ENCODE measurements at places on chromosomes 5 and 9. TPM values are rescaled to one million over a fixed set of nuclear protein-coding genes. Genes with fewer than 3 reads are reported as not detected.
A peak's percentile ranks its signal among the peaks of the same experiment; 100 is the strongest.

SLC35A4 gene
- 85.5 TPM for total RNA-seq

- no peak for DNase-seq
- peak overlapping the region; percentile 51 for H3K27ac ChIP-seq
- peaks cover 11% of the 10 kb centered on the region for H3K4me1 ChIP-seq
- H3K4me3 ChIP-seq: no peak overlapping the region
- H3K36me3 ChIP-seq: no peaks in the 10 kb centered on the region
- H3K27me3 ChIP-seq: no peaks in the 10 kb centered on the region
These were observed 198.7 kb downstream of the SEMA6A start for GRCh38 chr5:116375926-116376325.

- no peak overlapping the region for H3K27ac ChIP-seq
- no peak for DNase-seq
- H3K36me3 ChIP-seq: no peaks in the 10 kb centered on the region
- H3K27me3 ChIP-seq: no peaks in the 10 kb centered on the region
These were observed 307.2 kb downstream of the HTR1A start for GRCh38 chr5:63655043-63655442.

KIF12 gene
- total RNA-seq: 2.3 TPM

GRCh38 chr9:95506428-95506677, 10.4 kb downstream of the PTCH1 start:
- peaks cover 24% of the 10 kb centered on the region for H3K4me1 ChIP-seq
- peak overlapping the region; percentile 90 for H3K27ac ChIP-seq
- H3K27me3 ChIP-seq: no peaks in the 10 kb centered on the region

JAKMIP2 gene
- total RNA-seq: 5.7 TPM

DNA sequence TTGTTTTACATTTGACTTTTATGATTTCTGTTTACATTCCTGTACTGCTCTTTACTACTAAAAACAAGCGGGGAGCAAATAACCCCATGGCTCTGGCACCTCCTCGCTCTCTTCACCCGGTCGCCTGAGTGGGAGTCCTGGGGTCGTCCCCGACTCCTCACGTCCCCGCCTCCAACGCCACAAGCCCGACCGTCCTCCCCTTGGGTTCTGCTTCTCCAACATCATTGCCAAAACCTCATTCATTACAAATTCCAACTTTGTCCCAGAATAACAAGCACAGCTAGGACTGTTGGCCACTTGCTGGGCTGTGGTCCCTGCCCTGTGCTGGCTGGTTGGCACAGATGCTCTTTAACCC, 35.1 kb downstream of the MRPL36 start:
- no peak overlapping the region for H3K27ac ChIP-seq
- no peaks in the 10 kb centered on the region for H3K4me1 ChIP-seq
- DNase-seq: peak; percentile 20
- no peaks in the 10 kb centered on the region for H3K27me3 ChIP-seq
- H3K4me3 ChIP-seq: no peak overlapping the region

- H3K27ac ChIP-seq: no peak overlapping the region
- no peaks in the 10 kb centered on the region for H3K27me3 ChIP-seq
- no peak for DNase-seq
- H3K36me3 ChIP-seq: no peaks in the 10 kb centered on the region
These were observed 9.2 kb upstream of the CFAP157 start for GRCh38 chr9:127697575-127697974.

GRCh38 chr5:610011-610743, 2.0 kb upstream of the CEP72 start:
- no peak overlapping the region for H3K27ac ChIP-seq
- DNase-seq: no peak
- no peaks in the 10 kb centered on the region for H3K27me3 ChIP-seq
- no peak overlapping the region for H3K4me3 ChIP-seq
- peaks cover 9% of the 10 kb centered on the region for H3K4me1 ChIP-seq

DNA sequence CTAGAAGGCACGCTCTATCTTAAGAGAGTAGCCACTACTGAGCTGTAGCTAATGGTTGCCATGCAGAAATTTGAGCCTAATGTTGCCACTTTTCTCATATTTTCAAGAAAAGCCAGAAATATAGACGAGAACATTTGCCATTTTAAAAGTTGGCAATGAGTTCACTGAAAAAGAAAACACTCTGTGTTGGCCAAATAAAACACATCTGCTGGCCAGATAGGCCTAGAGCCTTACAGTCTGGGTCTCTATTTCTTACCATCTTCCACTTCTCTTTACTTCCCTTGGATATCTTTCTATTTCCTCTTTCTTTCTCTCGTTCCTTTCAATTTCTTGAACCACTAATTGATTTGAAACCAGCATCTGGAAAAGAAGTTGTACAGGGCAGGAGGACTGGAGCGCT, 36.6 kb upstream of the VCAN start:
- H3K36me3 ChIP-seq: no peaks in the 10 kb centered on the region
- no peaks in the 10 kb centered on the region for H3K27me3 ChIP-seq
- DNase-seq: no peak
- no peak overlapping the region for H3K27ac ChIP-seq
- no peak overlapping the region for H3K4me3 ChIP-seq

DNA sequence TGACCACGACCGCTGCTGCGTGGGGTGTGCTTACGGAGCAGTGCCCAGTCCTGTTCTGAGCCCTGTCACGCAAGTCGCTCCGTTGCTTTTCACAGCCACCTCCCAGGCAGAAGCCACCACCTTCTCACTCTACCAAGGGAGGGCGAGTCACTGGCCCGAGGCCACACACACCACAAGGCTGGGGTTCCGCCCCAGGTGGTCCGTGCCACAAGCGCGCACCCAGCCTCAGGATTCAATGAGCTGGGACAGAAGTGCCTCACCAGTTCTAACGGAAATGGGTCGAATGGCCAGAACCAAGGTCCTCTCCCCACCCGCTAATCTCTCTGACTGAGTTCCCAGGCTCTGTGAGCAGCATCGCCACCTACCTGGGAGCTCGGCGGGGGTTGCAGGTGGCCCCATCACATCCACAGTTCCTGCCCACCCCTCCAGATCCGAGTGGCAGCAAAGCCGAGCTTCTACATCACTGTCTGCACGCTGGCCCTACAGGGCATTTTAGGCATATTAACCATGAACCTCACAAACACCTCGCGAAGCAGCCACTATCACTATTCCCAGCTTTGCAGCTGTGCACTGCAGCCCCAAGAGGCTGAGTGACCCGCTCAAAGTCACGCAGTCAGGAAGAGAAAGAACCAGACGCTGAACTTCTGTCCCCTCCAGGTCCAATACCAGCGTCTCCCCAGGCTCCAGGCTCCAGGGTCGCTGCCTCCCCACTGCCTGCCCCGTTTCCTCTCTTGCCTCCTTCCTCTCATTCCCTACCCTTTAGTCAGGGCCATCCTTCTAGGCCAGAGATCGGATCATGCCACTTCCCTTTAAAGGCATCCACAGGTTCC, 92.1 kb upstream of the PHYKPL start:
- H3K4me3 ChIP-seq: no peak overlapping the region
- H3K27me3 ChIP-seq: no peaks in the 10 kb centered on the region
- DNase-seq: no peak
- peaks cover 13% of the 10 kb centered on the region for H3K4me1 ChIP-seq
- no peak overlapping the region for H3K27ac ChIP-seq

SLC46A2 gene
- total RNA-seq: 9.1 TPM

- no peaks in the 10 kb centered on the region for H3K36me3 ChIP-seq
- H3K27ac ChIP-seq: no peak overlapping the region
- no peak for DNase-seq
These were observed 100.3 kb downstream of the KIF4B start for GRCh38 chr5:155113888-155114287.

GRCh38 chr5:57258052-57258451, 84.2 kb downstream of the GPBP1 start:
- no peak overlapping the region for H3K4me3 ChIP-seq
- H3K36me3 ChIP-seq: no peaks in the 10 kb centered on the region
- H3K27ac ChIP-seq: no peak overlapping the region
- no peaks in the 10 kb centered on the region for H3K27me3 ChIP-seq
- no peaks in the 10 kb centered on the region for H3K4me1 ChIP-seq

DNA sequence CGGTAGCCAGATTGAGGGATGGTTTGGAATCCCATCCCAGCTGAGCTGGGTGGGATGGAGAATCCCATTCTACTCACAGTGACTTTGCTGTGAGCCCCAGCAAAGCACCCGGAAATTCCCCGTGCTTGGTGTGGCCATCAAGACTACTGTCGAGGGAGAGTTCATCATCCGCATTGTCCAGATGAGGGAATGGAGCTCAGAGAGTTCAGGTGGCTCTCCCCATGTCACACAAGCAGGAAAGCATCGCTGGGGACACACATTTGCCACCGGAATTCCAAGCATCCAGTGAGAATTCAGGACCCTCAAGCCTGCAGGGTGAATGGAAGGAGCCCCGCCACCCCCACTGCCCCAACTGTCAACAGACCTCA, 54.4 kb downstream of the HRH2 start:
- no peak overlapping the region for H3K27ac ChIP-seq
- H3K27me3 ChIP-seq: no peaks in the 10 kb centered on the region
- no peak overlapping the region for H3K4me3 ChIP-seq
- H3K36me3 ChIP-seq: no peaks in the 10 kb centered on the region
- no peaks in the 10 kb centered on the region for H3K4me1 ChIP-seq

DNA sequence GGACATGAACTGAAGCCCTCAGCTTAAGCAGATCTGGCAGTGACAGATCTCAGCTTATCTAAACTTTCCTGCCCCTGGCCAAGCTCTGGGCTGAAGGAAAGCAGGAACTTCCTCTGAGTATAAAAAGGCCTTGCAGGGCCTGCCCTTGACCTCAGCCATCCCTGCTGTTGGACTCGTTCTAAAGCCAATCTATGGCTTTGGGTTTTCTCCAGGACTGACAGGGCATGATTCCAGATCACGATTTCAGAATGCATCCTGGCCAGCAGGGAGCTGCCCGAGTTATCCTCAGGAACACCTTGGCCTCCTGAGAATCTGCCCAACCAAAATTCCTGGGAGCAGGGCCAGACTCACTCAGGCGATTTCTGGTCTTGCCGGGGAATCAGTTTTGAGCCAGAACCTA, 502.7 kb downstream of the TLE4 start:
- no peaks in the 10 kb centered on the region for H3K36me3 ChIP-seq
- H3K4me3 ChIP-seq: no peak overlapping the region
- no peaks in the 10 kb centered on the region for H3K4me1 ChIP-seq
- DNase-seq: no peak

GRCh38 chr9:17293685-17294084, 158.8 kb downstream of the CNTLN start:
- H3K4me1 ChIP-seq: no peaks in the 10 kb centered on the region
- no peaks in the 10 kb centered on the region for H3K27me3 ChIP-seq
- no peak overlapping the region for H3K27ac ChIP-seq

GRCh38 chr9:133880851-133881661, 111.1 kb downstream of the VAV2 start:
- H3K4me3 ChIP-seq: no peak overlapping the region
- no peak for DNase-seq
- H3K36me3 ChIP-seq: no peaks in the 10 kb centered on the region
- no peaks in the 10 kb centered on the region for H3K27me3 ChIP-seq
- peaks cover 16% of the 10 kb centered on the region for H3K4me1 ChIP-seq

DNA sequence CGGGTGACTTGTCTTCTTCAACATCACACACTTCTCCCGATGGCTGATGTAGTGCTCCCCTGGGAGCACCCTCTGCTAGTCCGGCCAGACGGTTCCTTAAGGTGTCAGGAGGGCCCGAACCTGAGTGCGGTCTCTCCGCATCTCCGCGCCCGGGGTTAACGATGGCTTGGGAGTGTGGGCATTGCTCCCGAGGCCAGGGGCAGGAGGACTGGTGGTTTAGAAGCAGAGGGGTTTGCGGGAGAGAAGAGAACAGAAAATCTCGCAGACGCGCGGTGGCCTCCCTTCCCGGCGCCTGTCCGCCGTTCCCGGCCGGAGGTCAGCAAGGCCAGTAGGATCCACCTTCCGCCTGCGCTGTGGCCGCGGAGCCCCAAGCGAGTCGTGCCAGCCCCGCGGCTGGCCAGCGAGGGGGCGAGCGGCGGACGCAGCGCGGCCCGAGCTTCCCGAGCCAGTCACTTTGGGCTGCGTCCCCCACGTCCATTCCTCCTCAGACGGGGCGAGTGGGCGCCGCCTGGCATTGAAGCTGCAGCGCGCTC, 700 bp downstream of the CDO1 start:
- peak overlapping the region; percentile 73 for H3K27ac ChIP-seq
- DNase-seq: no peak
- no peaks in the 10 kb centered on the region for H3K36me3 ChIP-seq
- peaks cover 14% of the 10 kb centered on the region for H3K4me1 ChIP-seq
- peaks cover 9% of the 10 kb centered on the region for H3K27me3 ChIP-seq
- peak overlapping the region; percentile 56 for H3K4me3 ChIP-seq

DNA sequence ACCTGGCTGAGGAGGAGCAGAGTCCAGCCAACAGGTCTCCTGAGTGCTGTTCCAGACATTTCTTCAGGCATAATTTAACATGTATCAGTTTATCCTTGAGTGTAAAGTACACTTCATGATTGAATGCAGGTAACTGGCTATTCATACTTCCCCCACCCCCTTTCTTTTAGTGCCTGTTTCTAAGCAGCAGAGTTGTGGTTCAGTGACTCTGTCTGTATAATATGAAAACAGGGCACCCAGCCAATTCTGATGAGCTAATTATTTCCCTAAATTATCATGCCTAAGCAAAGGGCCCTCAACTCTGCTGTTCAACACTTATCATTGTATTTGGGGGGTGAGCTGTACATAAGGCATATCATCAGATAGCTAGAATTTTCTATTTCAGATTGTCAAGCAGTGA, 51.9 kb upstream of the ZSWIM6 start:
- peak; percentile 40 for DNase-seq
- no peak overlapping the region for H3K27ac ChIP-seq
- no peaks in the 10 kb centered on the region for H3K36me3 ChIP-seq
- no peak overlapping the region for H3K4me3 ChIP-seq

FLT4 gene
- total RNA-seq: 17.2 TPM

DNA sequence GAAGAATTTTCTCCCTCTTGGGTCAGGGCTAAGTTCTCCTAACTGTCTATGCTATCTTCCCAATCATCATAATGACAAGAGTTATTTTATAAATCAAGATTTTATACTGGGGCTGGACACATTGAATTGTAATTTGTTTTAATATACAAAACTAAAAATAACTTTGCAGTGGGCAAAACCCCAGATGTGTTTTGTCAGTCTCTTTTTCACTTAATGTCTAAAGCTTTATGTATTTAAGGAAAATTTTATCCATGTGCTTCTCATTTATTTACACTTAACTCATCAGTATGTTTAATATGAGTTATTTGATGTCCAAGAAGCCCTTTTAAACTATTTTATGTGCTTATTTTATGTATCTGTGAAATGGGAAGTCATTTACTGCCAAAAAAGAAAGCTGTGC, 362.8 kb upstream of the ADAMTSL1 start:
- H3K36me3 ChIP-seq: no peaks in the 10 kb centered on the region
- H3K27me3 ChIP-seq: no peaks in the 10 kb centered on the region

- H3K36me3 ChIP-seq: no peaks in the 10 kb centered on the region
- no peak overlapping the region for H3K27ac ChIP-seq
- H3K4me3 ChIP-seq: no peak overlapping the region
- H3K27me3 ChIP-seq: no peaks in the 10 kb centered on the region
- no peak for DNase-seq
These were observed 67.2 kb upstream of the IFNE start for GRCh38 chr9:21549251-21549765.

- no peaks in the 10 kb centered on the region for H3K27me3 ChIP-seq
- H3K4me1 ChIP-seq: no peaks in the 10 kb centered on the region
- no peak overlapping the region for H3K4me3 ChIP-seq
- no peaks in the 10 kb centered on the region for H3K36me3 ChIP-seq
These were observed 24.0 kb downstream of the TGFBI start for GRCh38 chr5:136052692-136053335.

SLCO6A1 gene
- total RNA-seq: not detected

GRCh38 chr5:2896371-2897275, 145.1 kb upstream of the IRX2 start:
- H3K4me3 ChIP-seq: no peak overlapping the region
- no peaks in the 10 kb centered on the region for H3K4me1 ChIP-seq
- H3K27ac ChIP-seq: no peak overlapping the region
- no peaks in the 10 kb centered on the region for H3K36me3 ChIP-seq
- H3K27me3 ChIP-seq: no peaks in the 10 kb centered on the region
- no peak for DNase-seq
